ENCODE measurements at places on chromosomes 7 and 10.

DNA sequence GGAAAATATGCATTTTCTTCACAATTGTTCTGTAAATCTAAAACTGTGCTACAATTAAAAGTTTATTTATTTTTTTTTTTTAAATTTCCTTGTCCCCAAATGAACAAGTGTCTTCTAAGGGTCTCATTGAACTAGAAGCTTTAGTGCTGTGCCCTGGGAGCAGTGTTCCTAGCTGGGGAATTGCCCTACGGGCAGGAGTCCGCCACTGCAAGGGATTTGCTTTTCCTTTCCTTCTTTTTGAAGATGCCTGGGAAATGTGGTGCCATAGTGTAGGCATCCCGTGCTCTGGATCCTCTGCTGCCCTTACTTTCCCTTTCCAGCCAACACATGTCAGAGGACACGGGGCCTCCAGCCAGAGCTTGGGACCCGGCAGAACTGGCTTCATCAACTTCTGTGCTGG, 177.1 kb upstream of the CTBP2 start:
- DNase-seq = no peak

DNA sequence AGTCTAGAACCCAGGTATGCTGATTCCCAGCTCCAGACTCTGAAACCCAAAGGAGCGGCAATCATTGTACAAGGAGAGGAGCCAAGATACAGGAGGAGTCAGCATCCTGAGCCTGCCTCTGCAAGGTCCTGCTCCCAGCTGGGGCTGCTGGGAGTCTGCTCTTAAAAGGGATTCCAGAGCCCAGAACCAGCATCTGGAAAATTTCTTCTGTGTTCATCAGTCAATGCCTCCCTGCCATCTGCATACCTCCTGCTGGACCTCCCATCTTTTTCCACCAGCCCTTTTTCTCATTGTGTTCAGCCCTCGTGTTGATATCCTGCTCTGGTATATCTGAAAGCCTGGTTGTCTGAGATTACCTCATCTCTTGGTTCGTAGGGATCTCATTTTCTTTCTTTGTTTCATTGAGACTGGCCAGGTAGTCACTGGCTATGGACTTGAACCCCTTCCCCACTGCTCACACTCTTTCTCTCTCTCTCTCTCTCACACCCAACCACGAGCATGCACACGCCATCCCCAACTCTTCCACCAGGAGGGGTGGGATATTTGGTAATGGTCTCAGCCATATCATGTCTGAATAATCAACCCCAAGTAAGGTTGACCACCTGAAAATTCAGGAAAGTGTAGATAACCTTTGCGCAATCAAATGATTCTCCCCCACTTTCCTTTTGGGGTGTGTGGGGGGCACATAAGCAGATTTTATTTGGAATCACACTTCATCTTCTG, 608.8 kb downstream of the LRMDA start:
- no peak for DNase-seq

DNA sequence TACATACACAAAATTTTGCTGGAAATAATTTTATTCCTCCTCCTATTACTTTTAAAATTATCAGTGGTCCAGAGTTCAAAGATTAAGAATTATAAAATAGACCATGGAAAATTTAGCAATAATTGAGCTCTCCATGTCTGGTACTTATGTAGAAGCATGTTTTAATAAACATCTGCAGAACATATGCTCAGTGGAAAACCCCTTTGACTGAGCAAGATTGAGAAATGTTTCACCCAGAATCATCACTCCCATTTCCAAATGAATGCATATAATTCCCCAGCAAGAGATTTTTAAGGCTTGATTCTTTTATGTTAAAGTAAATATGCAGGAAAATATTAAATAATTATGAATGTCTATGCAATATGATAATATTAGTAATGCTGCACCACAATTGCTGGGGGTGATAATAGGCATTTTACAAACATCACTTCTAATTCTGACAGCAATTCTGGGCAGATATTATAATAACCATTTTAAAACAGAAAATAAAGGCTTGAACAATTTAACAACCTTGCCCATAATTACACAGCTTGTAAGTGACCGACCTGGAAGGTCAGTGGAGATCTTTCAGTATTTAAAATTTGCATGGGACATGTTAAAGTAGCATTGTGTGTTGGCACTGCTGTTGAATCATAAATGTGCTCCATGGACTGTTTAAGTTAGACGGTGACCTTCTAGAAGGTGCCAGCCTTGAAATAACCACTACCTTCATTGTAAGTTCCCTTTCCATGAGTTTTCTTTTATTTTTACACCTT, 45.6 kb upstream of the TES start:
- no peak for DNase-seq

DNA sequence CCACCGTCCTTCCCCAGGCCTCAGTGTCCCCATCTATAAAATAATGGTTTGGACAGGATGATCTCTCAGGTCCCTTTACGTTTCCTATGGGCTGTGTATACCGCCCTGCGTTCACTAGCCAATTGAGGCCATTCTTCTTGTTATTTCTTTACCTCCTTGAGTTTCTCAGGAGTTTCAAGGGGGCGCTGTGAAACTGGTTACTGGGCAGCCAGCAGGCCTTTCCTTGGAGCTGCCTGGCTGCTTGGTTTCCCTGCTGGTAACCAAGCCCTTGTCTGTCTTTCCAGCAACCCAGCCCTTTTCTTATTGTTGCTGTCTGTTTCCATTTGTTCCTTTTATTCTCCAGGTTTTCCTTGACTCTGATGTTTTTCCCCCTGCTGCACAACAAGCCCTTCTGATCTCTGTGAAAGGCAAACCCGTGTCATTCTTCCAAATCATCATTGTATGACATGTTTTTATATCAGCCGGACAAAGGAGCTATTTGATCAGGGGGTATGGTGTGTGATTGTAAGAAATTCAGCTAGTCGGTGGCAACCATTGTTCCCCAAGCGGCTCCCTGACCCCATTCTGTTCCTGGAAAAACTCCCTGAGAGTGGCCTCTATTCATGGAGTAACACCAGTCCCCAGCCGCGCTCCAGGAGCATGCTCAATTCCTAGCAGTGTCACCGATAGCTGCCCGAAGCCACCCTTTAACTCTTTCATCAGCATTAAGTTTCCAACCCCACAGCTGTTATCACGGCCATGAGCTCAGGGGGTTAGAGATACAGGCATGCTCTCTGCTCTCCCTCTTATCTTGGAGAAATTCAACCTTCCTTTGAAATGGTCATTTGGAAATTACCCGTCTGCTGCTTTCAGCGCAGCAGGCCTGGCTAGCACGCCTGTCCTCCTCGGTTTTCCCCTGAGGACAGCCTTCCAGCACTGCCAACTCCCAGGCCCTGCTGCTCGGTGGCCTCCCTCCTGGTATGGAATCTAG, 26.6 kb downstream of the FGF8 start:
- DNase-seq = no peak

- DNase-seq = peak; percentile 92
Observed at GRCh38 chr7:155738652-155739537, 73.4 kb downstream of the SHH start.

- no peak for DNase-seq
Observed at GRCh38 chr7:20466543-20467021, 135.9 kb downstream of the ITGB8 start.

DNA sequence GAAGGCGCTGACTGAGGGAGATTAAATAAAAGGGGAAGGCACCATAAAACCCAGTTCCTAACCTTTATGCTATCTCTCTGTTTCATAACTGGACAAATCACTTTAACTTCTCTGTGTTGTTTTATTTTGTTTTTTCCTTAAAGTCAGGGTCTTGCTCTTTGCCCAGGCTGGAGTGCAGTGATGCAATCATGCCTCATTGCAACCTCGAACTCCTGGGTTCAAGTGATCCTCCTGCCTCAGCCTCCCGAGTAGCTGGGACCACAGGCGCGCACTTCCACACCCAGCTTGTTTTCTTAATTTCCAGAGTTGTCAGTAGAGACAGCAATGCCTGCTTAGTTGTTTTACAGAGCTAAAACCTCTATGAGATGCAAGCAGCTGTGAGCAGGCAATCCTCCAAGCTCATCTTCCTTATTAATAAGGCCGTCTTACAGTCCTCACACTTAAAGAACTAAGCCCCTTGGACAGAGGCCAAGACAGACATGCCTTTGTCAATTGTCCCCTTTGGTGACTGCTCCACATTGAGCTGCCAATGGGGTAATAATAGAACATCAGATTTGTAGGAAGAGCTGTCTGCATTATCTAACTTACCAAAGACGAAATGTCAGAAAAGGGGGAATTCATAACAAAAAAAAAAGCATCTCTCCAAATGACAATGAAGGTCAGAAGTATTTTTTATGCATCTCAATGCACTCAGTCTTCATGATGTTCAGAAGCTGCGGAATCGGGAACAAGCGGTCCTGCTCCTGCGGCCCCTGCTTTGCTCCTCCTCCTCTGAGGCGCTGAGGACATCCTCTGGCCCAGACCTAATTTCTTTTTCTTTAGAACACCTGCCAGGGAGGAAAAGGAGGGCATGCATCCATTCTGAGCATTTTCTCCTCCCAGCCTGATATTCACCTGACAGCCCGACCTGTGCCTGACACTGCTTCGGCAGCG, 62.7 kb upstream of the RNF32 start:
- no peak for DNase-seq

- DNase-seq = no peak
Observed at GRCh38 chr7:386385-386784, 96.4 kb downstream of the FOXL3 start.

DNA sequence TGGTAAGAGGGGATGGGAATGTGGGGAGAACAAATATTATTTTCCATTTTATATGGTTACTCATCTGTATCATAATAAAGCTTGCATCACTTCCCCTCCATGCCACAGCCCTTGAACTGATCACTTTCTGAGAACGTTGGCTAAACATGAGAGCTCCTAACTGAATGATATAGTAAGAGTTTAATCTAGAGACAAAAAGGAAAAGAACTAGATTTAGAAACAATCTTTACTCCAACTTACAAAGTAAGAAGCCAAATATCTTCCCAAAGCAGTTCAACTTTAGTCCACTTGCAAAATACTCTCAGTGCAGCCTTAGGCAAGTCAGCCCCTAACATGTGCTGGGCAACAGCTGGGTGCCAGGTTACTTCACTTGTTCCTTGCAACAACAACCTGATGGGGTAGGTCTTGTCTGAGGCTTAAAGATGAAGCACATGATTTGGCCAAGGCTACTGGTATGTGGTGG, 20.3 kb downstream of the SMURF1 start:
- no peak for DNase-seq

DNA sequence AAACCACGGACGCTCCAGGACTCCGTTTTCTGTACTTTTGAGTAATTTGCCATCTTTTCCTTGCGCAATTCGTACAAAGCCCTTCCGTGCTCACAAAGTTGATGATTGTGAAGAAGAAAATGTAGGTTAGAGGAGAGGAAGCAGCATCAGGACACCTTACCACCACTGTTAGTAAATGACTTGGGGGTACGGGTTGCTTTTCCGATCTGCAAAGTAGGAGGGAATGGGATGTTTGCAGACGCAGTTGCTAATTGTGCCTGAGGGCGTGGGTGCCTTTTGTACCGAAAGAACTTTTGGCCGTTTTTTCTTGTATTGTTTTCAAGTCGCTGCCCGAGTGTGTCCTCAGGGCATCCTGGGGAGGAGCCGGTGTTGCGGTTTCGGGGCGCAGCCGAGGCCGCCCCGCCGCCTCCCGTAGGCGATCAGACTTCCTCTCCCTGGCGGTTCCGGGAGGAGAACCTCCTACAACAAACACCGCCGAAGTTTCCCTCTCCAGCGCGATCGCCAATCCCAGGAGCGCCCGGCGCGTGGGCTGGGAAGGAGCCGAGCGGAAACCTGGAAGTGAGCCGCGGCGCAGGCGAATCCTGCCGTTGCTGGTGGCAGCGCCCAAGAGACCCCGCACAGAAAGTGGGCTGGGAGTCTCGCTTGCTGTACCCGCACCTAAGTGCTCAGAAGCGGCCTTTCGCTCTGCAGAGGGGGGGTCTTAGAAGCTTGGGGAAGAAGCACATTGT, 1.0 kb downstream of the PRR15 start:
- no peak for DNase-seq

DNA sequence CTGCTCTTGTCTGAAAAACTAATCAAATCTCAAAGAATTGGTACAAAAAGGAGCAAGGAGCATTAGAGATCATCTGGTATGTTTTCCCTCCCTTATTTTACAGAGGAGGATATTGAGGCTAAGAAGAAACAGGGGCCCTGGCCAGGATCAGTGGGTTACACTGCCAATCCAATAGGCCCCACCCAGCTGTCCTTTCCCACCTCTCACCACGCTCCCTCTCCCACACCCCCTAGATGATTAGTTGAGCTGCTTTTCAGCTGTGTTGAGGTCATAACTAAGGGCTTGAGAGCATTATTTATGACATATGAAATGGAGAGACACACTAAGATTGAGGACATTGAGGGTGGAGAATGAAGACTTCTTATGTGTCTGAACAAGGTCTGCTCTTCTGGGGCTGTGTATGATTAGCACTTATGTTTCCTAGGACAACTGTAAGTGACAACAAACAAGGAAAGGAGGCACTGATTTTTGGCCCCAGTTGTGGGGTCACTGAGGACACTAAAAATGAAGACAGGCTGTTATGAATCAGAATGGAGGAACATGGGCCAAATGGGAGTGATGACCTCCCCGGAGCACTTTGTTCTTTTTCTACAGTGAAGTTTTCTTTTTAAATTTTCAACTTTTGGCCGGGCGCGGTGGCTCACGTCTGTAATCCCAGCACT, 26.5 kb downstream of the VWA2 start:
- no peak for DNase-seq

- no peak for DNase-seq
Observed at GRCh38 chr7:55474944-55475854, 97.1 kb downstream of the VOPP1 start.

GRCh38 chr7:107014387-107015023, 30.0 kb upstream of the PRKAR2B start:
- no peak for DNase-seq

GRCh38 chr10:24524314-24524713, 199.4 kb downstream of the ARHGAP21 start:
- DNase-seq = no peak

DNA sequence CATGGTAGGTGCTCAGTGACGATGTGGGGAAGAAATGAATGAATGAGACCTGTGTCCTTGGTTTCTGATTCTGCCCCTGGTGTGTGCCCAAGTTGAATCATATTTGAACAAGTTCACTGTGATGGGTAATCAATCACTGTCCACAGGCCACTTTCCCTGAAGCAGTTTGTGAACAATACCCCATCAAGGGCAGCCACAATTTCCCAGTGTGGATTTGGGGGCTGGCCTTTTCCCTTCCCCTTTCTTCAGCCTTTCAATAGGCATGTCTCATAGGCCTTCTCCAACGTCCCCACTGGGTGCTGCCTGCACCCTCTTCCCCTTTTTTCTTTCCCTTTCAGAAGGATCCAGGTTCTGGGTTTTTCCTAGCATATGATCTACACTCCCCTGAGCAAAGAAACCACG, 64.7 kb downstream of the CREB5 start:
- DNase-seq = no peak

DNA sequence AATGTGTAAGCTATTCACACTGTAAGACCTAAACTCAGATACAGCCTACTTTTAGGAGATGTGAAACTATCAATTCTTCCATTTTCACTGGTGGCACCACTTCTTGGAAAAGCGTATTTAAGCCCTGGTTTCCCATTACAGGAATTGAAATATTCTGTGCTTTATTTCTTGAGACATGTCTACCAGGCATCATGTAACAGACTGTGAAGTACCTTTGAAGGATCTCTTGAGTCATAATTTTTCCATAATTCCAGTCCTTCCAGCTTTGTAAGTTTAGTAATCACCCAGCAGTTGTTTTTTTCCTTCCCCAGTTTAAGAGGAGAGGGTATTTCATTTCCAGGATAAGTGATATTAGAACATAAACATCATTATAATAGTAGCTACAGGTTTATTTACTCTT, 186.0 kb upstream of the PRPS1L1 start:
- no peak for DNase-seq
